NCI-H510A treated with DMSO at 0.1 percent for 48 hours (cell line): ENCODE measurements at places on chromosomes 12 and 14.

DNA sequence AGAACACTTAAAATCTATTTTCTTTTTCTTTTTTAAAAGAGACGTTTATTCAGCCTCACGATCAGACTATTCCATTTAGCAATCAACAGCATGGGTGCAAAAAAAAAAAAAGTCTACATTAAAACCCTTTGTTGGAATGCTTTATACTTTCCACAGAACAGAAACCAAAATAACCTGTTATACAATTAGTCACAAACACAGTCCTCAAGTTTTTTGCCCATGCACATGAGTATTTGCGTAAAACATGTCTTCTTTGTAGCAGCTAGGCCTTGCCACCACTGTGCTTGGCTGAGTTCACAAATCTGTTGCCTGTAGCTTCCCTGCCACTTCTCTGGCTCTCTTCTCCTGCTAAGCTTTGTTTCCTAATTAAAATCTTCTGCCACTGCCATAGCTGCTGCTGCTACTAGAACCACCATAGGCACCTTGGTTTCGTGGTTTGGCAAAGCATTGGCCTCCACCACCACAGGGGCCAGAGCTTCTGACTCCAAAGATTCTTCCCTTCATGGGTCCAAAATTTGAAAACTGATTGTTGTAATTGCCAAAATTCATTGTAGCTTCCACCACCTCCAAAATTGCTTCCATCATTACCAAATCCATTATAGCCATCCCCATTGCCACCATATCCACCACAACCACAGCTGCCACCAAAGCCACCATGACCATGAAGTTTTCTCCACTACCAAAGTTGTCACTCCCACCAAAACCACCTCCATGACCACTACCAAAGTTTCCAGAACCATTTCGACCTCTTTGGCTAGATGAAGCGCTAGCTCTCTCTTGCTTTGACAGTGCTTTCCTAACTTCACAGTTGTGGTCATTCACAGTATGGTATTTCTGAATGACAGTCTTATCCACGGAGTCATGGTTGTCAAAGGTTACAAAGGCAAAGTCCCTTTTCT, 38.1 kb downstream of the KLRG1 start:
- no peak for DNase-seq

- no peak for DNase-seq
These were observed 89.8 kb downstream of the B4GALNT3 start for GRCh38 chr12:549476-550082.

DNA sequence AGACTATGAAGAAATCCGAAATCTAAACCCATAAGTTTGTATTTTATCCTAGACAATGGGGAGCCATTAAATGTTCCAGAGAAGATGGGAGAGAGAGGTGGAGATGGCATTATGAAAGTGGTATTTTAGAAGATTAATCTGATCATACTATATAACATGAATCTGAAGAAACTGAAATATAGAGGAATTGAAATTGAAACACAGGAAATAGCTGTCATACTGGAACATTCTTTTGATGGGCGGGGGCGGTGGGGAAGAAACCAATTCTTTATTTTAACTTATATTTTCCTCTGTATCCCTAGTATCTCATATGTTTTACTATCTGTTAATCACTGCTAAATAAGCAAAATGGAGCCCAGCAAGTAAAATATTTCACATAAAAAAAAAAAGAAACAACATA, 27.0 kb upstream of the FOXN3 start:
- no peak for DNase-seq

GRCh38 chr14:50085570-50086320, 30.6 kb downstream of the VCPKMT start:
- DNase-seq: no peak

DNA sequence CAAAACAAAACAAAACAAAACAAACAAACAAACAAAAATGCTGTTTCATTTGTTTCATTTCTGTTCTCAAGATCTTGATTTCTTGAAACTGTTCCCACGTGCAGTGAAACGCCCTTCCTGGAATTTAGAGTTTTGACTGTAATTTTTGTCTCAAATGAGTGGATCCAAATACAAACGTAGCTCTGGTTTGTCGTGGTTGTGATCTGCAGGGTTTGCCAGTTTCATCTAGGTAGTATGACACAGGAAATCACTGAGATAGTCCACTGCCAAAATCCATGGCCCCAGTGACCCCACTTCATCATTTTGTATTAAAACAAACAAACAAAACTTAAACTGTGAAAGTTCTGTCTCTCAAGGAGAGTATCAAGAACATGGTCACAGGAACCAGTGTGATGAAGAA, 838.6 kb downstream of the BCL11B start:
- DNase-seq: no peak

DNA sequence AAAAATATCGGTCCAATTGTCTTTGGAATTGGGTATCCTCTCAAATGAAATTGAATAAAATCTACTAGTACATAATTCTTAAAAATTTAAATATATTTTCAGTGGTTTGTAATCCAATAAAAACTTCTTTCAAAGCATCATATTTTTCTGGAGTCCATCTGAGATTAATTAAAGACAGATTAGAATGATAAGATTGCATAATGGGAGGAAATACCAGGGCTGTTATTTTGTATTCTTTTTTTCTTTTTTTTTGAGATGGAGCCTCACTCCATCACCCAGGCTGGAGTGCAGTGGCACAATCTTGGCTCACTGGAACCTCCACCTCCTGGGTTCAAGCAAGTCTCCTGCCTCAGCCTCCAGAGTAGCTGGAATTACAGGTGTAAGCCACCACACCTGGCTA, 103.8 kb downstream of the TMTC3 start:
- DNase-seq: no peak

DNA sequence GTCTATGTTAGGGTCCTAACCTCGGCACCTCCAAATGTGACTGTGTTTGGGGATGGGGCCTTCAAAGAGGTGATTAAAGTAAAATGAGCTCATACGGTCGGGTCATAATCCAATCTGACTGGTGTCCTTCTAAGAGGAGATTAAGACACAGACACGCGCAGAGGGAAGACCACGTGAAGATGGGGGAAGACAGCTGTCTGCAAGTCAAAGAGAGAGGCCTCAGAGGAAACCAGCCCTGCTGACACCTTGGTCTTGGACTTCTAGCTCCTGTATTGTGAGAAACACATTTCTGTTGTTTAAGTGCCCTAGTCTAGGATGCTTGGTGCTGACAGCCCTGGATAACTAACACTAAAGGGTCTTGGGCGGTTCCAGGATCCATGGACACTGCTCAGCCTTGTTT, 109.6 kb downstream of the DICER1 start:
- DNase-seq: no peak

- DNase-seq: no peak
These were observed 100.9 kb downstream of the FAR2 start for GRCh38 chr12:29249930-29250329.

- no peak for DNase-seq
These were observed 149.9 kb downstream of the FOXN3 start for GRCh38 chr14:89267163-89267562.

- no peak for DNase-seq
These were observed 22.6 kb downstream of the IFNG-AS1 start for GRCh38 chr12:68011882-68012207.

DNA sequence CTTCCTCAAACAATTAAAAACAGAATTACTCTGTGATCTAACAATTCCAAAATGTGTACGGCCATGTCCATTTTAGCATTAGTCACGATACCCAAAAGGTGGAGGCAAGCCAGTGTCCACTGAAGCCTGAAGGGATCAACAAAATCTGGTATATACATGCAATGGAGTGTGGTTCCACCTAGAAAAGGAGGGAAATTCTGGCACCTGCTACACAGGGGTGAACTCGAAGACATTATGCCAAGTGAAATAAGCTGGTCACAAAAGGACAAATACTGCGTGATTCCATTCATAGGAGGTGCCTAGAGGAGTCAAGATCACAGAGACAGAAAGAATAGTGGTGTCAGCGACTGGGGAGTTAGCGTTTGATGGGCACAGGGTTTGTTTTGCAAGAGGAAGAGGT, 331.4 kb downstream of the MED13L start:
- no peak for DNase-seq

DNA sequence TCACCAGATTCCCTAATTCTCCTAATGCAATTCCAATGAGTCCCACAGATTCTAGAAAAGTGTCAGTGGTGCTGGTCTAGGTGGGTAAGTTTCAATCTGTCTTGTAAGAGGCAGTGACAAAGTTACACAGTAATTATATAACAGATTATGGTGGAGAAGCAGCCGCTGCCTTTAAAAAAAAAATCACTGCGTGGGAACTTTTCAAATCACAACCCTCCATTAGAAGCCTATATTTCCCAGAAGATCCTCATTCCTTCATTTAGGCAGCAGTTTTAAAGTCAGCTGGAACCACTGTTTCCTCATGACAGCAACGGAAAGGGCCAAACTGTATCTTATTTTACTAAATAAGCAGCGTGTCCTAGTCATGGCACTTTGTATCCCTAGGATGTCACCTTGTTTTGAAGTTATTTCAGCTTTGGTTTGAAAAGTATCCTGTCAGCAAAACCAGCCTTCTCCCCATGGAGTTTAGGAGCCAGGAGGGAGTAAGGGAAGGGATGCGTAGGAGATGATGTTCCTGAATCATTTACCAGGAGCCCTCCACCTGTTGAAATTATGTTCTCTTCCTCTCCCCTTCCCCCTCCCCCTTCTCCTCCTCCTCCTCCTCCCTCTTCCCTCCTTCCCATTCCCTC, 27.7 kb upstream of the DUSP6 start:
- DNase-seq: no peak
